ENCODE measurements at places on chromosomes 5 and 9.

DNA sequence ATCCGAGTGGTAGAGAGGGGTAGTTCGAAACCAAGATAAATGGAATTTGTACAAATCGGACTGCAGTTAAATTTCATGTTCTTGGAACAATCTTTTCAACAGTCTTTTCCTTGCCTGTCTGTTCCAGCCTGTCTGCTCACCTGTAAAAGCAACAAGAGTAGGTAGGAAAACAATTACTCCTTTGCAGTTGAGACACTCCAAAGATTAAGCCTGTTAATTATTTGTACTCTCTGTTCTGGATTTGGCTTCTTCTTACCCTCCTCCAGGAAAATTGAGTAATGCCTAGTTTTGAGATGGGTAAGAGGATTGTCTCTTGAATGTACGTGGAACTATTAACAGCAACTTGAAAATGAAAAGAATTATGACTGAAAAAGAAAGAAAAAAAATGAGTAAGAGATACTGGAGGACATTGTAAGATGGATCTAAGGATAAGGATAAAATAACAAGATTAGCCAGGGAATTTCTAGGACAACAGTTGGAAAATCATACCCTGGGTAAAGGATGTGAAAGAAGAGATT, 24.3 kb downstream of the SPAAR start:
- DNase-seq, result no peak

DNA sequence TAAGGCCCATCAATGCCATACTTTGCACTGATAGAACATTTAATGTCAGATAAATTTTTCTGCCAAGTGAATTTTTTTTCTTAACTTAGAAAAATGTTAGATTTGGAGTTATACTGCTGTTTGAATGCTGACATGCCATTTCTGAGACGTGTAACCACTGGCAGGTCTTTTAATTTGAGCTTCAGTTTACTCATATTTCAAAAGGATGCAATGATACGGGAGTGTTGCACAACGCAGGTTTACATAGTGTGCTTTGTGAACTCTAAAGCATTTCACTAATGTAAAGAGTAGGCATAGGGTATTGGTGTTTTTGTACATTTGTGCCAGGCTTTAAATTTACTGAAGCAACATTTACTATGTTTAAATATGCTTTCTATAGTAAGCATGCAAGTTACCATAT, 4.2 kb downstream of the ZBTB43 start:
- DNase-seq, result no peak

DNA sequence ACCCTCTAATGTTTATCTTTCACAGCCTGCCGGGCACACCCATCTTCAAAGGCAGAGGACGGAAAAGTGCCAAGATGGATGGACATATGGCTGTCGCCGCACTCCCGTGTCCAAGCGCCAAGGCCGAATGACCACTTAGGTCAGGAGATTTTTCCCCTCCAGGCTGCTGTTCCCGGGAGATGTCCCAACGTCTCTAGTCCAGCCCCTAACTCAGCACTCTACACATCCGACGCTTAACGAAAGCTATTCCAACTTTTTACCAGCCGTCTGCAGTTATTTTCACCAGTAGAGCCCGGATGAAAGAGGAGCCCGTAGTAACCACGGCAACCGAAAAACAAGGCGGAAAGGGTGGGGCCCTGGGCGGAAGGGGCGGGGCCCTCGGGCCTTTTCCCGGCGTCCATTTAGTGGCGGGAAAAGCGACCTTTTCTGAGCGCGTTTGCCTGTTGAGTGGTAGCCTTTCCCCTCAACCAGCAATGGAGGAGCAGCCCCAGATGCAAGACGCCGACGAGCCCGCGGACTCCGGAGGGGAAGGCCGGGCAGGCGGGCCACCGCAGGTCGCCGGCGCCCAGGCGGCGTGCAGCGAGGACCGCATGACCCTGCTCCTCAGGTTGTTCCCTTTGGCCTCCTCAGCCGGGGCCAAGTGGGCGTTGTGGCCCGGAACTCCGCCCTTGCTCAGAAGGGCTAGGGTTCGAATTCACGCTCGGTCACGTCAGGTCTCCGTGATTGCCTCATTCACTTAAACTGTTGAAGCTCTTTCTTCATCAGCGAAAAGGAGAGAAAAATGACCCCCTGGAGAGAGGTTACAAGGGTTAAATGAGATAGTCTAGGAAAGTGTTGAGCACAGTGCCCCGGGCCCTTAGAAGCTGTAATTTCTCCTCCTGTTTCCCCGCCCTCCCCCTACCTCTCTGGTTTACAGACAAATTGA, at the start of gene CENPH:
Gene CENPH (plus strand): TSS at position 422 of the 925 bp plus-strand sequence. CDS start 52 bp downstream, at position 474.
- DNase-seq, result peak; percentile 88

- DNase-seq, result no peak
Measured at GRCh38 chr5:151128817-151129216, 28.8 kb downstream of the ANXA6 start.

DNA sequence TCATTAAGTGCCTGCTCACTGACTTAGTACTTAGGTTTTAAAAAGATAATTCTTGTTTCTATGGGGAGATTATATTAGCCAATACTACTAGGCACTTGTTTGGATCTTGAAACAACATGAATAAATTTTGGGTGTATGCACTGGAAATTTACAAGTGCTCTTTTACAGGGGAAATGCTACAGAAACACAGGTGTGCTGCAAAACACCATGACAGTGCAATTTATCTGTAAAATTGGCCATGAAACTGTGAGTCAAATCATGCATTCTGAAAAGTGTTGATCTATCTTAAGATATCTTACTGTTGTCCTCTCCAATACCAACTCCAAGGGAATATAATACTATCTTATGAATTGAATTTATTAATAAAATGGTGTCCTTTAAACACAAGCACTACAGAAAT, 12.1 kb upstream of the PCDHB1 start:
- DNase-seq, result no peak

DNA sequence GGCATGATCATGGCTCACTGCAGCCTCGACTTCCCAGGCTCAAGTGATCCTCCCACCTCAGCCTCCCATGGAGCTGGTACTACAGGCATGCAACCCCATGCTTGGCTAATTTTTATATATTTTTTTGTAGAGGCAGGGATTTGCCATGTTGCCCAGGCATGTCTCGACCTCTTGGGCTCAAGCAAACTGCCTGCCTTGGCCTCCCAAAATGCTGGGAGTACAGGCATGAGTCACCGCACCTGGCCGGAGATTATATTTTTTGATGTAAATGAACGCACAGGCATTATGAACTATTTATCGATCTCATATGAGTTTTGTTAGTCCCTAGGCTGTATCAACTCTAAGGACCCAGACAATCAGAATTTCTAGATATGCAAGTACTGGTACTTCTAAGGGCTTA, 25.5 kb upstream of the CEP120 start:
- DNase-seq, result no peak

DNA sequence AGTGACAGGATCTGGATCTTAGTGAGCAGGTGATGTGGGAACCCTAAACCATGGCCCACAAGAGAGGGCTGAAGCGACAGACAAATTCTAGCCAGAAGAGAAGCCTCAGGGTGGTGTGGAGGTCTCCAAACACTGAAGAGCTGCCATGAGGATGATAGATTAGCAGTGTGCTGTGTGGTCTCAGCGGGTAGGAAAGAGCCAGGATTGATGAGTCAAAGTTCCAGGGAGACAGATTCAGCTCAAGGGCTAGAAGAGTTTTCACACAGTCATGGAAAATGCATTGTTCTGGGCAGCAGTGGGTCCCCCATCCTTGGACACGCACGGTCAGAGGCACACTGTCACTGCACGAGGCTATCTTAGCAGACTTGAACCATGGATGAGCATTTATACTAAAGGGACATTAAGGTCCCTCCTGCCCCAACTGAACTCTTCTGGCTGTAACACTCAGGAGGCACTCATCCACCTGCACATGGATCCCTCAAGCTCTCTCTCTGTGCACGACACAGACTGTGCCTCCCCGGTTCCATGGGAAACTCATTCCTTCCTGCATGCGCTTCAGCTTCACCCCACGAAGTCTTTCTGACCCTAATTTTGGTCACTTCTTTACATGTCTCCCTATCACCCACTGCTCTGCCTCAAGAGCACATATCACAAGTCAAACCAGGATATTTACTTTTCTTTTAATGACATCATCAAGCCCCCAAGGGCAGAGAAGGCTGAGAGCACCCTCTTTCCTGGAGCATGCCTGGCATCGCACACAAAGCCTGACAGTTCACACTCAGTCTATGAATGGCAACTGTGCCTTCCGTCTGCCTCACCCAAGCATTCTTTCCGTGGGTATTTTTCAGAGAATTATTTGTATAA, 84.8 kb downstream of the TLE1 start:
- DNase-seq, result no peak

- DNase-seq, result no peak
Measured at GRCh38 chr5:10133830-10134229, 115.9 kb downstream of the ATPSCKMT start.

DNA sequence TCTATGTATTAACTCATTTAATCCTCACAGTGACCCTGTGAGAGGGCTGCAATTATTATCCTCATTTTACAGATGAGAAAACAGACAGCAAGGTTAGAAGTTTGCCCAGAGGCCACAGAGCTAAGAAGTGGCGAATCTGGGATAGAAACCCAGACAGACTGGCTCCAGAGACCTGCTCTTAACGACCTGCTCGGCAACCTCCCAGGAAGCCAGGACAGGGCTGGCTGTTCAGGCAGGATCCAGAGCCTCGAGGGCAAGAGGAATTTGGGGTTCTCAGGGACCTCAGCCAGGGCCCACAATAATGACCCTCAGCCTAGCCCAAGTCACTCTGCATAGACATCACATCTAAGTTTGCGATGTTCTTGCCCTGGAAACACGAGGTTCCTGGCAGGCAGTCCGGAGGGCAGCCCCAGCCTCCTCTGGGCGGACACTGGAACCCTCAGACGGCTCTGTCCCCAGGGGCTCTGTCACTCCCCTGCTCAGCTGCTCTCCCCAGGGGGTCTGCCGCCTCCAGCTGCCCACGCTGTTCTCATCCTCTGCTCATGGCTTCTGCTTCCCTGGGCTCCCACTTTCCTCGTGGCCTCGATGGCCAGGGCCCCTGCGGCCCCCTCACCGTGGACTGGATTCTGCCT, 138.5 kb upstream of the ERCC6L2 start:
- no peak for DNase-seq

DNA sequence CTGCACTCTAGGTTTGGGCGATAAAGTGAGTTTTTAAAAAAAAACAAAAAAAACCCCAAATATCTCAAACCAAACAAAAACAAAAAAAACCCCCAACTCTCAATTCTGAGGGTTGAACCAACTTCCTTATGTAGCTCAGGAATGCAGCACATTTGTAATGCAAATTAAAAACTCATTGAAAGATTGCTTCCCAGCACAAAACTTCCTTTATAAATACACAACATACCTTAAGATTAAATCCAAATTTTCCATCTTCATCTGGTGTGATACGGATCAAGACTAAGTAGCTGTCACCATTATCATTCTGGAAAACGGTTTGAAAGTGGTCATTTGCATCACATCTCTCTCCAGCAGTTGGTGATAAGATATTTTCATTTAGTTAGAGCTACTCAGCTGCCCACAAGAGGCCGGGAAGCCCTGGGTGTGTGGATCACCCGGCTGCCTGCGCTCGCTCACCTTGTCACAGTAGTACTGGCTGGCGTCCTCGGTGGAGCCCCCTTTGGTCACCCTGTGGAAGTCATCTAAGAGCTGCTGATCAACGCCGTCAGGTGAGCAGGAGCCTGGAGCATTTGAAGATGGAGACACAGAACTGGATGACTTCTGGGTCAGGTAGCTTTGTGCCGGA, 88.2 kb downstream of the PTPN3 start:
- DNase-seq, result no peak

Data from stimulated activated CD4-positive, alpha-beta T cell treated with anti-CD3 and anti-CD28 coated beads, TNF-alpha, amount 100 ng/mL, for 24 hours (primary cell).